ENCODE measurements at places on chromosomes 6 and 20.

DNA sequence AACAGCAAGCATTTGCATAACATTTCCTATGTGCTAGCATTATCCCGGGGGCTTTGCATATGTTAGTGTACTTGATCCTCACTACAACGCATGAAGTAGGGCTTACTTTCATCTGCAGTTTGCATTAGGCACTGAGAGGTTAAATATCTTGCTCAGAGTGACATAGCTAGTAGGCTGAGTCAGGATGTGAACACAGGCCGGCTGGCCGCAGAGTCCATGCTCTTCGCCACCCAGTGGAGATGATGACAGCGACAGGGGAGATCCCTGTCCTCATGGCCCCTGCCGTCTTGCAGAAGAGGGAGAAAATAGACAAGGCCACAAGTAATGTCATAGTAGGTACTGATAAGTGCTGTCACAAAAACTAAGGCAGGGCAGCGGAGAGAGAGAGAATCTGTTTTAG, 46.9 kb downstream of the LYRM4 start:
- DNase-seq: no peak

DNA sequence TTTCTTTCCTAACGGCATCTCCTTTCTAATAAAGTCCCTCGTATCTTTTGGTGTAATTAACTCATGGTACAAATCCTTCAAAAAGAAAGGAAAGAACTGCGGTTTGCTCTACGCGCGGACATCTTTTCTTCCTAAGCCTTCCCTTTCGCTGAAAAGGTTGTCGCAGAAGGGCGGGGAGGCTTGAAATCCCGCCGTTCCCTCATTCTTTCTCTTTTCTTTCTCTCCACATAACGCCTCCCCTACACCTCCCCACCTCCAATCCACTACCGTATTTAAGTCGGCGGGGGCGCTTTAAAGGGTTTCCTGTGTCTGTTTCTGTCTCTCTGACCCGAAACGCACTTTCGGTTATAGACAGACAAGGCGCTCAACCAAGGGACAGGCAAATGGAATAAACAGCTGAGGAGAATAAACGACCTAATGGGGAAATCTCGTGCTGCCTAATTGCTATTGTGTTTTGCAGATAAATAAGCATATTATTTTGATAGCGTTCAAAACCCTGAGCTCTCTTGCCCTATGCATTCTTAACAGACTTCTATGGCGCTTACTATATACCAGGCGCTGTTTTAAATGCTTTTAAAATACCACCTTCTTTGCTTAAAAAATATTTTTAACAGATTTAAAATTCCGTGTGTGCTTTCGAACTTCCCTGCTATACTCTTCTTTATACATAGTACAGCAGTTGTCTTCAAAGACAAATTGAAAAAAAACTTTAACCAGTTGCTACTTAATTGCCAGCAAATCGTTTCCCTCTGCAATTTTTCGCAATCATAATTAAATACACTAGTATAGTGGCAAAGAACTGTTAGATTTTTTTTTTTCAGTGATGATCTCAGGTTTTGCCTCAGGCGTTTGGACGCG, 2.5 kb upstream of the HEY2 start:
- DNase-seq: peak; percentile 67

DNA sequence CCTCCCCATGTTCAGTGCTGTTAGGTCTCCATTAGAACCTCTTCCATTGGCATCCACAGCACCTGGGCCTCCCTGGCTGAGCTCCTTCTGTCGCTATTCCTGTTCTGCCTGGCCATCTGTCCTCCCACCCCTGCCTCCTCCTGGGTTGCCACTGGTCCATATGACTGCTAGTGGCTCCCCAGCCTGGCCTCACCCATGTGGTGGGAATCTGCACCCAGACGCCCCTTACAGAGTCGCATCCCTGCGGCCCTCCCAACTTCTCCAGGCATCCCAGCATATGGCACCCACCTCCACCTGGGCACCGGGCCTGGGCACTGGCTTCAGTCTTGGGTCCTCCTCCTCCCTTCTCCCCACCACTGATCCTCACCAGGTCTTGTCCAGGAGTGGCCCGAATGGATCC, 7.7 kb downstream of the CDC25B start:
- no peak for DNase-seq

- DNase-seq: no peak
Measured at GRCh38 chr6:168211681-168212080, 107.9 kb downstream of the DACT2 start.

GRCh38 chr20:22339091-22339881, 245.1 kb downstream of the FOXA2 start:
- DNase-seq: no peak

All from stimulated activated CD4-positive, alpha-beta T cell treated with anti-CD3 and anti-CD28 coated beads, Interleukin-2, amount 100 ng/mL, for 4 hours (primary cell).